ENCODE measurements at places on chromosomes 7 and 10.

DNA sequence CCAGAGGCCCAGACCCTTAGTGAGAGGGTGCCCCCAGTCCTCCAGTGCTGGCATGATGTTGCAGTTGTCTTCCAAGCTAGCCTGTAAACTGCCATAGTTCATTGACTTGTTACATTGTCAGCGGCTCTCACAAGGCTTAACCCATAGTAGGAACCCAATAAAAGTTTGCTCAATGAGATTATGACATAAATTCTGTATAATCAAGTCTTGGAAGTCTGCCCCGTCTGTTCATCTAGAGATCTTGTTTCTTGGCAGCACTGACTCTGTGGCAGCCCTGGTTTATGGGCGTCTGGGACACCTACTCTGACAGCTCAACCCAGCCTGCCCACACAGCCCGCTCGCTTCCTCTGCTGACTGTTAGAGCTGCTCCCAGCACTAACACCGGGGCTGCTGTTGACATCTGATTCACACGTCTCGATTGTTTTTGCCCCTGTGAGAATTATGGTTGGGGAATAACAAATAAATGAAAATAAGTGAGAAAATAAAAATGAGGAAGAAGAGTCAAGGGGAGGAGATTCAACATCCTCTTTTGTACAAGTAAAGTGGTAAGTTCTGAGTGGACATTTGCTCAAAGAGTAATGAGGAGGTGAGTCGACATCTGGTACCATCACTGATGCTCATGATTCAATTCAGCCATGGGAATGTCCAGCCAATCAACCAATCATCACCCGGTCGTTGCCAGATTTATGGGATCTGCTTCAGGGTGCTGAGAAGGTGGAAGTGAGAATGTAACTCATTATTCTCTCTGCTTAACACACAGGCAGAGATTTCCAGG is 160.8 kb downstream of the SPAG6 start:
- DNase-seq = peak; percentile 67

GRCh38 chr10:23422003-23422411 is 16.9 kb upstream of the OTUD1 start:
- DNase-seq = no peak

GRCh38 chr7:1455241-1455939 is 3.9 kb downstream of the MICALL2 start:
- DNase-seq = no peak

- no peak for DNase-seq
These were observed 116.1 kb upstream of the CDCA7L start for GRCh38 chr7:22061775-22062174.

DNA sequence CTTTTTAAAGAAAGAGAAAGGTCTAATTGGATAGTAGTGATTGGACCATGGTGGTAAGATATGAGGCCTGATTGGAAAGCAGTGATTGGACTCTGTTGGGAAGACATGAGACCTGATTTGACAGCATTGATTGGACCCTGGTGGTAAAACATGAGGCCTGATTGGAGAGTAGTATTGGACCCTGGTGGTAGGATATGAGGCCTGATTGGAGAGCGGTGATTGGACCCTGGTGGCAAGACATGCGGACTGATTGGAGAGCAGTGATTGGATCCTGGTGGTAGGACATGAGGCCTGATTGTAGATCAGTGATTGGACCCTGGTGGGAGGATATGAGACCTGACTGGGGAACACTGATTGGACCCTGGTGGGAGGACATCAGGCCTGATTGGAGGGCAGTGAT is 444.3 kb downstream of the LRMDA start:
- no peak for DNase-seq
